ENCODE measurements at places on chromosomes 5 and 9.

DNA sequence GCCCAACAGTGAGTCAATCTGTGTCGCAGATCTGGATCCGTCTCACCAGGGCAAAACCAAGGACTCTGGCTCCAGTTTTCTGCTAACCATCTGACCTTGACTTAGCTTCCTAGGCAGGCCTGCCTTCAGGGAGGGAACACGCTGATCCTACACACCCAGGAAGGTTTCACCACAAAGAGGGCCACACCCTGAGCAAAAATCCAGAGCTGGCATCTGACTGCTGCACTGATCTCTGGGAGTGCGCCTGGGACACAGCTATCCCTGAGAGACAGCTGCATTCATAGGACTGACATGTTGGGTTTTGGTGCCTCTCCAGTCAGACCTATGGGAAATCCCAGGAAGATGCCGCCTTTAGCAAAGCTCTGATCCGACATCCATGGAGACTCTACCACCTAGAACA, 47.5 kb downstream of the CDK5RAP2 start:
- DNase-seq: no peak

DNA sequence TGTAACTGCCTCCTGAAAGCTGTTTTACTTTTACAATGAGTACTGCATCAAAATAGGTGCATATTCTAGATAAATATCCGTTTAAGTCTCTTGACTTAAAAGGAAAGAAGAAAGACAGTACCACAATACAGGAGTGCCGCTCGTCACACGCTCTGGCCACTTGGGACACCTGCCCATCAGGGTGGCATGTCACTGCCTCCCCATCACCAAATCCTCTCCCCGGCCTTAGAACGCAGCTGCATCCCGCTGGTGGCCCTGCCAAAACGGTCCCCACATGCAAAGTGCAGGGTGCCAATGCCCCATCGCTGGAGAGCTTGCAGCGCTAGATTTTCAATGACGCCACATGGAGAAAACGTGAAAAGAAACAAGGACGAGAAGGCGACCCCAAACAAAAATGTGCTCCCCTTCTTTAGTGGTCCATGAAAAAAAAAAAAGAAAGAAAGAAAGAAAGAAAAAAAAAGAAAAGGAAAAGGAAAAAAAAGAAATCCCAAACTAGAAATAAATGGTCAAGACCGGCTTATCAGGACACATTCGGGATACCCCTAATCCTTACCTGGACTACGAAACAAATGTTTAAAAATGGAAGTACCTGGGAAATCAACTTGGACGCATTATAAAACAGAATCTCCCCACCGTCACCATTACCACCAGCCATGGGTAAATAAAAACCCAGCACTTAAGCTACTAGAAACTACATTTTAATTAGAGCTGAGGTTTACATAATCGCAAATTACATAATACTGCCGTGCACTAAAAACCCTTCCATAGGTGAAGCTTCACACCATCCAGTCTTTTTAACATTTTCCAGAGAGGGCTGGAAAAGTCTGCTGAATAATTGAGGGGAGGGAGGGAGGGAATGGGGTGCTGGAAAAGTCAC, 1.0 kb downstream of the ANKH start:
- no peak for DNase-seq

DNA sequence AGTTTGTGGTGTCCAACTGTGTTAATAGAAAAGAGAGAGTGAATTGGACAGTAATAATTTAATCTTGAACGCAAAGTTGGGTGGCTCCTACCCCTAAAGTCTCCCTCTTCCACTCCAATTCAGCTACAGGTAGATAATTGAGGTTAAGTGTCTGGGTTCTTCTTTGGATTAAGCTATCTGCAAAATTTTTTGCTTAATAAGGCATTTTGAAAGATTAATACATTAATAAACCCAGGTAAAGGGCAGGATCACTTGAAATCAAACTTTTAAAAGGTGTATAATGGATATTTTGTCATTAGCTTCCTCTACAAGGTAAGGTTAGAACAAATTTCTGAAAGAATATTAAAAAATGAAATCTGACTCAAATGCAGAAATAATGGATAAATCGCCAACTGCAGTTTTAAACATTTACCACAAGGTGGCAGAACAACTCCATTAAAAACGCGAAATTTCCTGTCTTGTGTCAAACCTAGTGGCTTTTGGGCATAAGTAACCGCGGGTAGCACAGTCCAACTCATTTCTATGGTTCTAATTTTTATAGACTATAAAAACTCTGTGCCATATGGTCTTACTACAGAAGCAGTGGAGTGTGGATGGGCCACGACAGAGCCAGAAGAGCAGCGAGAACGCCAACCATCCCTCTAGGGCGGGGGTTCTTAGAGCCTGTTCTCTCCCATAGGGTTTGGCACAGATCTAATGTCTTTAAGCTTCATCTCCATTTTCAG, 276.5 kb downstream of the ARHGEF28 start:
- no peak for DNase-seq

DNA sequence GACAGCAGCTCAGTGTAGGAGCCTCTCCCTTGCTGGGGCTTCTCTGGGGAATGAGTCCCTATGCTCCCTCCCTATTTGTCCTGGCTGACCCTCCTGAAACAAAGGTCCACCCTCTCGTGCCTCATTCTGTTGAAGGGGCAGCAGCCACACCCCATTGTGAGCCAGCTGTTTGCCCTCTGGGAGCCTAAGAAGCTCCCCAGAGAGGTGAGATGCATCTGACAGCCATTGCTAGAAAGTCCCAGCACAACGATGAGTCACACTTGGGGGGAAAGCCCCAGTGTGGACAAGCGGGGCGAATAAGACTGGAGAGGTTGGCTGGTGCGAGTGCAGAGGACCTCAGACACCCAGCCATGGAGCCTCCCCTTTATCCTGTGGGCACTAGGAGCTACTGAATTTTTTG, 101.4 kb downstream of the PPARGC1B start:
- no peak for DNase-seq

- no peak for DNase-seq
Observed at GRCh38 chr5:25669645-25670401, 1025.0 kb upstream of the CDH10 start.
